SK-N-MC (cell line): ENCODE measurements at places on chromosomes 12 and 14.

DNA sequence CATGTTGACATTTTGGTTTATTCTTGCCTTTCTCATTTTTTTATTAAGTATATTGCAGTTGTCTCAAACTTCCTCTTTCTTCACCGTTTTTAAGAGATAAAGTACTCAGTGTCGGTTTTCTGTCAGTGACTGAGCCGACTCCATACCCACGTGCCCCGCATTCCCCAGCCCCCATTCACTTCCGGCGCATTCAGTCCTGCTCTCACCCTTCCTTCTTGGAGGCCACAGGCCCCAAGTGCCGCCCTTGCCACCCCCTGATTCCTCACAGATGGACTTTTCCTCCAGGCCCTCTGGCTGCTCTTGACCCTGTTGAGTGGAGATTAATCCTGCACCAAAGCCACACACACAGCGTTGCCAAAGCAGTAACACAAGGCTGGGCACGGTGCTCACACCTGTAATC, 19.1 kb upstream of the DNAH10 start:
- DNase-seq: no peak

- DNase-seq: no peak
Measured at GRCh38 chr14:83255727-83256090, 1722.1 kb upstream of the SEL1L start.

DNA sequence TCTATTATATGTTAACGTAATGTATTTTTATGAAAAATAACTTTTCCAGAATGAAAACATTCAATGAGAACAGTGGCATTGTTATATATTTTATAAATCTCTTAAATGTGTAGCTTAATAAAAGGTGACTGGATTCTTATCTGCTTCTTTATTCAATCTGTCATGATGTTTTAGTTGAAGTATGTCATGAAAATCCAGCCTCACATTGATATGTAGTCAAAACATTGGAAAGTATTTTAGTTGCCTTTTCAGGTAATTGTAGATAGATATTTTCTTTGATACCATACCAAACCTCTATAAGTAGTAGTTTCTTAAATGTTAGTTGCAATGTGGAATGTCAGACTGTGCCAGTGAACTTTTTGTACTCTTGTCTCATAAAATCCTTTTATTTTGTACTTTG, 41.3 kb upstream of the MSRB3 start:
- no peak for DNase-seq

GRCh38 chr12:102642199-102642598, 161.8 kb upstream of the IGF1 start:
- DNase-seq: no peak

- no peak for DNase-seq
Measured at GRCh38 chr14:104776961-104777807, 18.4 kb downstream of the AKT1 start.

GRCh38 chr14:82045339-82045738, 511.7 kb upstream of the SEL1L start:
- no peak for DNase-seq

GRCh38 chr12:76020281-76020680, 11.3 kb downstream of the PHLDA1 start:
- DNase-seq: no peak

DNA sequence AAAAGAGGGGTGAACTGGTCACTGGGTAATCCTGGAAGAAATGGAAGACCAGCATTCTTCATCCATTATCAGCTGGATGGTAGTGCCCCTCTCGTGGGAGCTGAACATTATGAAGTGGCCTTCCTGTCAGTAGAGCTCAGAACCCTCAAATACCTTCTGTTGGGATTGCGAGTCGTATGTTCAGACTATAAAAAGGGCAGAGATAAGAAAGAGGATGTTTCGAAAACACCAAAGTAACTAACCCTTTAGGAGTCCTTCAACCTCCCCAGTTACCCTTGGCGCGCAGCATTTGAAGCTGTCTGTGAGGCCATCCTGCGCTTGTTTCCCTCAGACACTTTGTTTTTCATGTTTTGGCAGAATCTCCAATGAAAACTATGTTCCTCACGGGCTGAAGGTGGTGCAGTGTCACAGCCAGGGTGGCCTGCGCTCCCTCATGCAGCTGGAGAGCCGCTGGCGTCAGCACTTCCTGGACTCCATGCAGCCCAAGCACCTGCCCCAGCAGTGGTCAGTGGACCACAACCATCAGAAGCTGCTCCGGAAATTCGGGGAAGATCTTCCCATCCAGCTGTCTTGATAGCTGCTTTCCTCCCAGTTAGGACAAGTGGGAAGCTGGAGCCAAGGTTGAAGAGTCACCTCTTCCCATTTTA, 19.3 kb upstream of the GALNT16 start:
- no peak for DNase-seq

DNA sequence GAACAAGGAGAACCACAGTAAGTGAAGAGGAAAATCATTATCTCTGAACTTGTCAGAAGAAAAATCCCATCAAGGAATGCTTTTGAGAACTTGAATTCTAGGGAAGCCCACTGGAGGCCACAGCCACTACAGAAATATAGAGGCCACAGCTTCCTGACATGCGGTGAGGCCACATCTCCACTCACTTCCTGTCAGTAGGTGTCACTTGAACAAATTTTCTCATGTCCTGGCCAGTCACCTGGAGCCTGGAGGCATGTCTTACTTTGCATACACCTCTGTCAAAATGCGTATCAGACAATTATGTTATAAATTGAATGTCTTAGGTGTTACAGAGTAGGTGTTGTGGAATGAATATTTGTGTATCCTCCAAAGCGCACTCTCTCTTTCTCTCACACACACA, 370.3 kb downstream of the DAD1 start:
- DNase-seq: no peak

DNA sequence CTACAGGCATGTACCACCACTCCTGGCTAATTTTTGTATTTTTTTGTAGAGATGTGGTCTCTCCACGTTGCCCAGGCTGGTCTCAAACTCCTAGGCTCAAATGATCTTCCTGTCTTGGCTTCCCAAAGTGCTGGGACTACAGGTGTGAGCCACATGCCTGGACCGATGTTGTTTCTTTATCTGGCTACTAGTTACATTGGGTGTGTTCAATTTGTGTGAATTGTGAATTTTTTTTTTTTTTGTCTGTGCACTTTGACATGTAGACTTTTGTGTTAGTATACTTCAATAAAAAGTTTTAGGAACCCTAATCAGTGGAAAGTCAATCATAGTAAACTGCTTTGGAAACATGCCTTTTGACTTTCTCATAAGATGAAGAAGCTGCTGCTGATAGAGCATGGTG, 24.0 kb upstream of the SLC17A8 start:
- no peak for DNase-seq

DNA sequence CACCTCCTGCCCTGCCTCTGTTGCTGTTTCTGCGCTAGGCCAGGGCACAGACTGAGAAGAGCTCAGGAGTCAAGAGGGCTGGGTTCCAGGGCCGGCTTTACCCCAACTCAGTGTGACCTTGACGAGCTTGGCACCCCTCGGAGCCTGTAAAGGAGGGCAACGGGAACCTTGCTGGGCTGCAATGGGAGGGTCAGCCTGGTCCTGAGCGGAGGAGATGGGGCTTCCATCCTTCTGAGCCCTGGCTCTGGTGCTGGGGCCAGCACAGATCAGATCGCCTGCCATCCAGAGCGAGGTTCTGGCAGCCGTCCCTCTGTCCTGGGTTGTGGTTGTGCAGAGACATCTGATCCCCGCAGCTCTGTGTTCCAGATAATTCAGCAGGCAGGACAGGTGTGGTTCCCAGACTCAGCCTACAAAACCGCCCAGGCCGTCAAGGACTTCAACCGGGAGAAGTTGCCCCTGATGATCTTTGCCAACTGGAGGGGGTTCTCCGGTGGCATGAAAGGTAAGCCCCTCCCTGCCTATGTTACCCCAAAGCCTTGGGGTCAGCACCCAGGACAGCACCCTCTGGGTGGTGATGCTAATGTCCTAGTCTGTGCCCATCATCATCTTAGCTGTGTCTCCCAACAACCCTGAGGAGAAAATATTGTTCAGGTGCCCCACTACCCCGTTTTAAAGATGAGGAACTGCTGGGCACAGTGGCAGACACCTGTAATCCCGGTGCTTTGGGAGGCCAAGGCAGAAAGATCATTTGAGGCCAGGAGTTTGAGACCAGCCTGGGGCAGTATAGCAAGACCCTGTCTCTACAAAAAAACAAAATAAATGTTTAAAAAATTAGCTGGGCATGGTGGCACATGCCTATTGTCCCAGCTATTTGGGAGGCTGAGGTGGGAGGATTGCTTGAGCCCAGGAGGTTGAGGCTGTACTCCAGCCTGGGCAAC, 50.2 kb downstream of the FOXN4 start:
- DNase-seq: no peak

DNA sequence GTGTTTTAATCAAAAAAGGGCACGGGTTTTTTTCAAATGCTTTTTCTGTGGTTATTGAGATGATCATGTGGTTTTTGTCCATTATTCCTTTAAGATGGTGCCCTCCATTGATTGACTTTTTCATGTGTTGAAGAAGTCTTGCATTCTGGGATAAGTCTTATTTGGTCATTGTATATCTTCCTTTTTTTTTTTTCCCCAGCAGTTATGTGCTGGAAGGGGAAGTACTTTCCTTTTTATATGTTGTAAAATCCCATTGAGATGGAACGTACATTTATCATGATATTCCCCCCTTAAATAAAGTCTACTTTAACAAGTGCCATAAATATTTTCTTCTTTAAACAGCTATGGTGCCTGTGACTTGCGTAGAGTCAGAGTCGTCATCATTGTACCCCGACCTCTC, 24.8 kb upstream of the MUCL1 start:
- DNase-seq: no peak

GRCh38 chr14:91501348-91501747, 8.8 kb downstream of the PPP4R3A start:
- no peak for DNase-seq

- DNase-seq: no peak
Measured at GRCh38 chr12:39986674-39987073, 119.2 kb downstream of the SLC2A13 start.

- DNase-seq: no peak
Measured at GRCh38 chr14:90302529-90303303, 29.0 kb downstream of the NRDE2 start.

- DNase-seq: no peak
Measured at GRCh38 chr12:78712834-78713481, 151.6 kb upstream of the SYT1 start.

DNA sequence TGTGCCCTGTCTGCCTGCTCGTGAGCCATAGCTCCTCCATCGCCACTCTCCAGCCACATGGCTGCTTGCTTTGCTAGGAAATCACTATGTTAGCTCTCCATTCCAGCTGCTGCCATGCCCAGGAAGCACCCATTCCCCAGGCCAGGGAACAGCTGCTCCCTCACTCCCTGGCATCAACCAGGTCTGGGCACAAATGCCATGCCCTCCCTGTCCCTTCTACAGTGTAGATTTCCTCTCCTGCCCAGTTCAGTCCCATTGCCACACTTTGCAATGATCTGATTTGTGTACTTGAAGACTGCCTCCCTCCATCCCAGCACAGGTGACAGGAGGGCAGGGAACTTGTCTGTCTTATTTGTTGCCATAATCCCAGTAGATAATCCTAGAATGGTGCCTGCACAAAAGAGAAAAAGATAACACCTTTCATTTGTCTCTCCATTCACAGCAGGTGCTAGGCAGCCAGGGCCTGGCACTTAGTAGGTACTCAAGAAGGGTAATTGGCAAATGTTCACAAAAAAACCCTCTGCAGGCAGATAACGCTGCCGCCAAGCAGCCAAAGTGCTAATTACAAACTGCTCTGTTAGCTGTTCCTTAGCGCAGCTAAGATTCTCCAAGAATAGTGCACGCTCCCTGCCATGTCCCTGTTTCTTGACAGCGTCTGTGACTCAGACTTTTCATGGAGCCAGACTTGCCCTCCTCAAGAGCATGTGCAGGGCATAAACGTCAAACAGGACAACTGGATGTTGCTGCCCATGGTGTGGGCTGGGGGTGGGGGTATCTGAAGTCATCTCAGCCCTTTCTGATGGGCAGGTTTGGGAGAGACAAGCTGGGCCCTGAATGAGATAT, 69.1 kb downstream of the ARL6IP4 start:
- DNase-seq: no peak
